ENCODE measurements at places on chromosomes 11 and 22. TPM values are rescaled to one million over a fixed set of nuclear protein-coding genes. Genes with fewer than 3 reads are reported as not detected.

Gene HBG2
- total RNA-seq, result 14,331 TPM

- H3K36me3 ChIP-seq, result peaks cover 31% of the 10 kb centered on the region
- no peak for DNase-seq
- H3K27ac ChIP-seq, result no peak overlapping the region
- no peak overlapping the region for H3K4me3 ChIP-seq
Measured at GRCh38 chr11:71505001-71505400, 22.1 kb upstream of the KRTAP5-7 start.

DNA sequence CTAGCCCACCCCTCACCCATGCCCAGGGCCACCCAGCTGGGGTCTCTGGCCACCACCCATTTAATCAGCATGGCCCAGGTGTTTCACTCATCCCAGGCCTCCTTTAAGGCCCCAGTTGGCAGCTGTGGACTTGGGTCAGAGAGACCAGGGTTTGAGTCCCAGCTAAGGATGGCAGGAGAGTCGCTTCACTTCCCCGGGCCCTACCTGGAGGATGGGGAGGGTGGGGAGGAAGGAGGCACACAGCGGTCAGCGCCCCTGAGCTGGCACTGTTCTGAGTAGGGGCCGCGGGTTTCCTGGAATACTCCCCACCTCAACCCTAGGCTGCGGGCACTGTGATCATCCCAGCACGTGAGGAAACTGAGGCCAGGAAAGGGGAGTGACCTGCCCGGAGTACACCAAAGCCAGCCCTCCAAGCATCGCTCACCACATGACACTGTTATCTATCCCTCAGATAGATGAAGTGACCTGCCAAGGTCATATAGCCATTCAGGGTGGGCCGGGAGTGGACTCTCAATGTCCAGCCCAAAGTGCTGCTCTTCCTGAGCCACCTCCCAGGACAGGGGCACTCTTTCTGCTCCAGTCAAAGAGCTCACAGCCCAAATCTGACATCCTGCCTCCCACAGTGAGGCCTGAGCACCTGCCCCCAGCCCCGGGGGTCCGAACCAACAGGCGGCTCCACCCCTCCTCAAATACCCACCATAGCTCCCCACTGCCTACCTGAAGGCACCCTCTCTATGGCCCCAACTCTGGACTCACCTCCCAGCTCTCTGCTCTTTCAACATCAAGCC is 3.4 kb upstream of the ATP5MGL start:
- DNase-seq, result no peak
- H3K27me3 ChIP-seq, result no peaks in the 10 kb centered on the region
- H3K4me1 ChIP-seq, result peaks cover 59% of the 10 kb centered on the region

DNA sequence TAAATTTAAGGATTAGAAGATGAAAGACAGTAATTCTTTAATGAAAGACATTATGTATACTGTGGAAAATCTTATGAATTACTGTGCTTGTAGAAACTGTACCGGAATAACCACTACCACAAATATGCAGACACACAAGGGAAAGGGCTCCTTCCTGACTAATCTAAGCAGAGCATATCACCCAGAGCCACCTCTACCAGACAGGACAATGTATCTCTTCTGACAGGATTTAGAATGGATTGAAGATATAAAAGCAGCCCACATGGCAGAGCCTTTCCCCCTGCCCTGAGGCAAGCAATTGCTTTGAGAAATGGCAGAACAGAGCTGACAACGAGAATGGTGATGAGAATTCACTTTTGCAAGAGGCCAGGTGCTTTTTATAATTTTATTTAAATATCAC is 144.1 kb downstream of the NOX4 start:
- no peak overlapping the region for H3K27ac ChIP-seq
- no peak for DNase-seq
- no peak overlapping the region for H3K4me3 ChIP-seq

- H3K4me3 ChIP-seq, result no peak overlapping the region
- no peaks in the 10 kb centered on the region for H3K27me3 ChIP-seq
- H3K36me3 ChIP-seq, result no peaks in the 10 kb centered on the region
- peaks cover 3% of the 10 kb centered on the region for H3K4me1 ChIP-seq
Measured at GRCh38 chr22:42473484-42474193, 41.4 kb upstream of the NFAM1 start.

DNA sequence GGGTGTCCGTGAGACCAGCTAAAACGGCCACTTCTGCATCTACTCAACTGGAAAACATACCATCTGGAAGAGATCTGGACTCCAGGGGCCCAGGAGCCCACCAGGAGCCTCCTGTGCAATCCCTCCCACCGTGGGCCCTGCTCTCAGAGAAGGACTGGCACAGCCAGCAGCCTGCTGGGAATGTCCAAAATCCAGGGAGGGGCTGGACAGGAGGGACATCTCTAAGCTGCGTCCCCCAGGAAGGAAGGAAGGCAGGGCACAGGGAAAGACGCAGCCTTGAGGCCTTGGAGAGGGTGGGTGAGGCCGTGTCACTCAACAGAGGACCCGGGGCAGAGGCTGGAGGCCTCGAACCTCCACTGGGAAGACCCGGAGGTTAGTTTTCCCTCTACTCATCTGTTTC is 78.0 kb downstream of the PHF21B start:
- no peak for DNase-seq
- H3K27me3 ChIP-seq, result no peaks in the 10 kb centered on the region
- H3K4me3 ChIP-seq, result no peak overlapping the region
- no peak overlapping the region for H3K27ac ChIP-seq
- peaks cover 42% of the 10 kb centered on the region for H3K4me1 ChIP-seq

DNA sequence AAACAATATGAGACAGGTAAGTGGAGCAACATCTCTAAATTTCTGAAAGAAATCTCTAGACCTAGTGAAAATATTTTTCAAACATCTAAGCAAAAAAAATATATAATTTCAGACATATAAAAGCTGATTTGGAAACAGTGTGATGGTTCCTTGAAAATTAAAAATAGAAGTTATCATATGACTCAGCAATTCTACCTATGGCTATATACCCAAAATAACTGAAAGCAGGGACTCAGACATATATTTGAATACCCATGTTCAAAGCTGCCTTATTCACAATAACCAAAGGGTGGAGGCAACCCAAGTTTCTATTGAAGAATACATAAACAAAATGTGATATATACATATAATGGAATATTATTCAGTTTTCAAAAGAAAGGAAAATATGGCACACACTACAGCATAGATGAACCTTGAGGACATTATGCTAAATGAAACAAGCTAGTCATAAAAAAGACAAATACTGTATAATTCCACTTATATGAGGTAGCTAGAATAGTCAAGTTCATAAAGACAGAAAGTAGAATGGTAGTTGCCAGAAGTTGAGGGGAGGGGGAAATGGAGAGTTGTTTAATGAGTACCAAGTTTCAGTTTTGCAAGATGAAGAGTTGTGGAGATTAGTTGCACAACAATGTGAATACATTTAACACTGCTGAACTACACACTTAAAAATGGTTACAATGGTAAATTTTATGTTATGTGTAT is 300.4 kb downstream of the TTC28 start:
- no peaks in the 10 kb centered on the region for H3K36me3 ChIP-seq
- no peaks in the 10 kb centered on the region for H3K27me3 ChIP-seq
- no peak for DNase-seq
- H3K27ac ChIP-seq, result no peak overlapping the region

Gene LRRC10B
- 1.4 TPM for total RNA-seq

- DNase-seq, result no peak
- H3K36me3 ChIP-seq, result peaks cover 10% of the 10 kb centered on the region
- peaks cover 67% of the 10 kb centered on the region for H3K4me1 ChIP-seq
- H3K27ac ChIP-seq, result no peak overlapping the region
- no peak overlapping the region for H3K4me3 ChIP-seq
Measured at GRCh38 chr11:70627219-70627618, 228.9 kb downstream of the CTTN start.

Gene OR5A2
- not detected for total RNA-seq

- no peaks in the 10 kb centered on the region for H3K4me1 ChIP-seq
- H3K4me3 ChIP-seq, result no peak overlapping the region
- no peak overlapping the region for H3K27ac ChIP-seq
- no peak for DNase-seq
- no peaks in the 10 kb centered on the region for H3K36me3 ChIP-seq
- H3K27me3 ChIP-seq, result no peaks in the 10 kb centered on the region
Measured at GRCh38 chr22:26045051-26045450, 124.2 kb upstream of the SEZ6L start.

DNA sequence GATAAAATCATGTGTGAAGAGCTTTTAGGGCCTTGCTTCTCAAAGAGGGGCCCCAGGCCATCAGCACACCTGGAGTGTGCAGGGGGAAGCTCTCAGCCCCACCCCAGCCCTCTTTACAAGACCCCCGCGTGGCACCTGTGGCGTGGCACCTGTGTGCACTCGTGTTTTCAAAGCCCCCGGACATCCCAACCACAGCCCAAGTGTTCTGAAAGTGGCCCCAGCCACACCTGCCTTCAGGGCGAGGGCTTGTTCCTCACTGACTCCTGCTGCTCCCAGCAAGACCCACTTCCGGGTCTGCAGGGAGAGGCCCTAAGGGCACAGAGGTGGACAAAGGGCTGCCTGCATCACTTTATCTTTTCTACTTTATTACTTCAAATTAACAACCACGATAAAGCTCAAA is 17.5 kb upstream of the TMEM184B start:
- H3K4me1 ChIP-seq, result peaks cover 9% of the 10 kb centered on the region
- no peak for DNase-seq

GRCh38 chr11:76166314-76166713 is 40.0 kb downstream of the WNT11 start:
- H3K4me1 ChIP-seq, result peaks cover 7% of the 10 kb centered on the region
- H3K36me3 ChIP-seq, result no peaks in the 10 kb centered on the region
- no peak for DNase-seq
- no peak overlapping the region for H3K4me3 ChIP-seq

DNA sequence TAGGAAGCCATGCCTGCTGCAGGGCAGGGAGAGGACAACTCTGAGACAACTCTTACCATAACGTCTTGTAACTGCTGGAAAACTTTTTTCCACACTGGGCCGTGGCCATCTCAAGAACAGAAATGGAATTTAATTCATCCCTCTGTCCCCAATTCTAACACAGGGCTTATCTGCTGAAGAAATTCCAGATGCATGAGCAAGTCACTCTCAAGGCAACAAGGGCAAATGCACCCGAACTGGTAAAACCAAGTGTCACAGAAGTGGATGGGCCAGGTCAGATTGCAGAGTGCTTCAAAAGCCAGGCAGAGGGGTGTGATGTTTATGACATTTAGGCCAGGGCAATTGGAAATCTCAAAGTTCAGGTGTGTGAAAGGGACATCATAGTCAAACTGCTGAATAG is 7.4 kb downstream of the SMPD1 start:
- DNase-seq, result no peak
- H3K36me3 ChIP-seq, result peaks cover 86% of the 10 kb centered on the region
- H3K4me1 ChIP-seq, result peaks cover 9% of the 10 kb centered on the region
- H3K4me3 ChIP-seq, result no peak overlapping the region

DNA sequence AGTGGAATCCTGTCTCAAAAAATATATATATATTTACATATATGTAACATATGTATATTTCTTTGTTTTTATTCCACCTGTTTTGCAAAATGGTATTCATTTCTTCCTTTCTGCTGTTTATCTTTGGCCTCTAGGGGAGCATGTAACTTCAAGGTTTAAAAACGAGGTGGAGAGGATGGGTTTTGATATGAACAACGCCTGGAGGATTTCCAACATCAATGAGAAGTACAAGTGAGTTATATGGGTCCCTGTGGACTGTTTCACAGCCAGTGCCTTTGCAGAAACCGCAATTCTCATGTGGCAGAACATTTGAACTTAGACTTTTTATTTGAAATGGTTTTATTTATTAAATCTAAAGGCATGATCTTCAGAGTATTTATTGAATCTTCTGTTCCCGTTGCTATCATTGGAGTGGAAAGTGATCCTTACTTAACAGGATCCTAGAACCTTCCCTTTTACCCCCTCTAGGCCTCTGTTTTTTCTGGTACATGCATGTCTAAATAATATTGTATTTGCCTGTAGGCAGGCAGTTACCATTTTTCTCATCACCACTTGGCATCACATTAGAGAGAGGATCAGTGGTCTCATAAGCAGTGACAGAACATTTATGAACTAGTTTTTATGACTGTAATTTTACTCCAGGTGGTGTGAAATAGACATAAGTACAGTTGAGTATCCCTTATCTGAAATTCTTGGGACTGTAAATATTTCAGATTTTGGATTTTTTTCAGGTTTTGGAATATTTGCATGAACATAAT is 81.5 kb upstream of the HORMAD2 start:
- H3K4me3 ChIP-seq, result no peak overlapping the region
- no peaks in the 10 kb centered on the region for H3K27me3 ChIP-seq
- no peak overlapping the region for H3K27ac ChIP-seq
- peaks cover 12% of the 10 kb centered on the region for H3K36me3 ChIP-seq
- DNase-seq, result no peak

- no peaks in the 10 kb centered on the region for H3K27me3 ChIP-seq
- no peak for DNase-seq
- no peak overlapping the region for H3K27ac ChIP-seq
- no peaks in the 10 kb centered on the region for H3K36me3 ChIP-seq
Measured at GRCh38 chr11:130613396-130613795, 165.0 kb downstream of the ADAMTS15 start.

GRCh38 chr22:45127866-45128265 is 35.9 kb upstream of the NUP50 start:
- no peak for DNase-seq
- no peak overlapping the region for H3K27ac ChIP-seq
- H3K36me3 ChIP-seq, result no peaks in the 10 kb centered on the region

- no peaks in the 10 kb centered on the region for H3K27me3 ChIP-seq
- H3K4me1 ChIP-seq, result no peaks in the 10 kb centered on the region
- no peak for DNase-seq
- H3K36me3 ChIP-seq, result no peaks in the 10 kb centered on the region
- H3K4me3 ChIP-seq, result no peak overlapping the region
Measured at GRCh38 chr11:134609361-134610115, 197.5 kb upstream of the B3GAT1 start.

GRCh38 chr11:66646828-66647227 is 8.3 kb downstream of the RBM4 start:
- DNase-seq, result no peak
- peaks cover 59% of the 10 kb centered on the region for H3K36me3 ChIP-seq
- H3K4me1 ChIP-seq, result peaks cover 11% of the 10 kb centered on the region
- H3K27ac ChIP-seq, result no peak overlapping the region
- no peak overlapping the region for H3K4me3 ChIP-seq

- DNase-seq, result no peak
- H3K4me1 ChIP-seq, result no peaks in the 10 kb centered on the region
- H3K27ac ChIP-seq, result no peak overlapping the region
- no peaks in the 10 kb centered on the region for H3K27me3 ChIP-seq
Measured at GRCh38 chr11:127632976-127633680, 632.6 kb upstream of the KIRREL3 start.

- H3K4me1 ChIP-seq, result peaks cover 18% of the 10 kb centered on the region
- no peak for DNase-seq
- peaks cover 8% of the 10 kb centered on the region for H3K27me3 ChIP-seq
Measured at GRCh38 chr11:120651836-120652235, 140.3 kb downstream of the GRIK4 start.

Gene CST6
- 0.17 TPM for total RNA-seq

- H3K4me3 ChIP-seq, result no peak overlapping the region
- no peaks in the 10 kb centered on the region for H3K27me3 ChIP-seq
- no peak overlapping the region for H3K27ac ChIP-seq
- no peaks in the 10 kb centered on the region for H3K4me1 ChIP-seq
- DNase-seq, result no peak
Measured at GRCh38 chr11:104464691-104465090, 300.7 kb upstream of the PDGFD start.

Gene C22orf31
- total RNA-seq, result 1.2 TPM

GRCh38 chr22:29205594-29206371 is at the start of gene EMID1:
EMID1 (plus strand) TSS chr22:29205896; CDS start chr22:29206039, 143 bp downstream.
- peak within 1 kb of the TSS; percentile 33 for H3K27ac ChIP-seq
- DNase-seq, result peak; percentile 58
- peaks cover 67% of the 10 kb centered on the region for H3K4me1 ChIP-seq
- H3K36me3 ChIP-seq, result peaks cover 4% of the 10 kb centered on the region
